ENCODE measurements at places on chromosomes 1 and 21. TPM values are rescaled to one million over a fixed set of nuclear protein-coding genes. Genes with fewer than 3 reads are reported as not detected.

GRCh38 chr1:206812471-206812870 is 40.2 kb upstream of the IL10 start:
- DNase-seq, result no peak

Gene GUCA2B
- not detected for total RNA-seq

Gene TMEM200B
- total RNA-seq, result 1.6 TPM

Gene SPRR4
- total RNA-seq, result not detected
